RWPE2 (cell line): ENCODE measurements at places on chromosomes 2 and 18.

DNA sequence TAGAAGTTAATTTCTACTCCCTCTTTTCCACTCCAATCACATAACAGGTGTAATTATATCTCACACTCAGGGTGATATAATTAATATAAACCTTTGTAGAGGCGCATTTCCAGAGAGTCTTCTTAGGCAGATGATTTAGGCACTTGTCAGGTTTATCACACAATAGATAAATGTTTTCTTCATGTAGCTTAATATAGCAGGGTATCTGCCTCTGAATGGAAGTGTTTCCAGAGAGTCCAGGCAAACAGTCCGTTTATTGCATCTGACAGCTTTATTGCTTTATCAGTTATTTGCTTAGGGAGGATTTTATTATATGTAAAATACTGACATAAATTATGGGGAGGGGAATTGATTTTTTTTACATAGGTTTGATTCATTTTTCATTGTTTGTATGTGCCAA is 766.3 kb downstream of the SLC4A3 start:
- H3K27ac ChIP-seq = no peak overlapping the region
- H3K4me1 ChIP-seq = no peaks in the 10 kb centered on the region
- H3K27me3 ChIP-seq = no peaks in the 10 kb centered on the region
- H3K36me3 ChIP-seq = no peaks in the 10 kb centered on the region

DNA sequence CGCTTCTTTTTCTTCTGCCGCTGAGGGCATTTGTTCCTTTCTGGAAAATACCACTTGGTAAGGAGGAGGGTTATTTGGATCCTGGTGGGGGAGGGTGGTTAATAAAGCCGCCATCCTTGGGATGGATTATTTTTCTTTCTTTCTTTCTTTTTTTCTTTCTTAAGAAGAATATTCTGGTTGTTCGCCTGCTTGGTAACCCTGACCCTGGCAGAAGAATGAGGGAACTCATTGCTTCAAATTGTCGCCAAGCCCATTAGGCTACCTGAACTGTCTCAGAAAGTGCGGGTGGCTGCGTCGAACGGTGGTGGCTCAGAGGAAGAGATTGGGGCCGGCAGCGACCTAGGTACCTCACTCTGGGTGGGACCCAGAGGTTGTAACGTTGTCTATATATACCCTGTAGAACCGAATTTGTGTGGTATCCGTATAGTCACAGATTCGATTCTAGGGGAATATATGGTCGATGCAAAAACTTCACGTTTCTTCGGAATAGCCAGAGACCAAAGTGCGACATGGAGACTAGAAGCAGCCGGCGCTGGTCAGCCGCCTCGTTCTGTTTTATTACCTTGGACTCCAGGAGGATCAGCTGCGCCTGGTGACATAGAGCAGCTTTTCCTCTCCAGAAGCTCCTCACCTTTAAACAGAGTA is 1.3 kb upstream of the HOXD4 start:
- no peaks in the 10 kb centered on the region for H3K36me3 ChIP-seq
- H3K27me3 ChIP-seq = no peaks in the 10 kb centered on the region
- DNase-seq = no peak
- no peaks in the 10 kb centered on the region for H3K4me1 ChIP-seq
- no peak overlapping the region for H3K4me3 ChIP-seq
- H3K27ac ChIP-seq = no peak overlapping the region

DNA sequence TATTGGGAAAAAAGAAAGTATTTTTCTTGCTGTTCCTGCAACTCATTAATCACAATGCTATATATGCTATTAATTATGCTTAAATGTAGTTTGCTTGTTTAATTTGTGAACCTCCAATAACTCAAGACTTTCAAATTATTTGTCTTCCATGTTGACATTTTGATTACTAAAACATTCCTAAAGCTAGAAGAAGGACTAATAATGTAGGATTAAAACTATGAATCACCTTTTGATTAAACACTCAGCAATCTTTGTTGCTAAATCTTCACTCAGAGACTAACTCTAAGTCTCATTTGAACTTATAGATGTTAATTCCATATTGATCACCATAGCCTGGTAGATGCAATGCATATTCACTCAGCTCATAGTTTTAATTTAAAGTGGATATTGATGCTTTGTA is 524.6 kb upstream of the ZEB2 start:
- H3K27ac ChIP-seq = no peak overlapping the region
- no peak for DNase-seq
- H3K4me3 ChIP-seq = no peak overlapping the region
- no peaks in the 10 kb centered on the region for H3K36me3 ChIP-seq

DNA sequence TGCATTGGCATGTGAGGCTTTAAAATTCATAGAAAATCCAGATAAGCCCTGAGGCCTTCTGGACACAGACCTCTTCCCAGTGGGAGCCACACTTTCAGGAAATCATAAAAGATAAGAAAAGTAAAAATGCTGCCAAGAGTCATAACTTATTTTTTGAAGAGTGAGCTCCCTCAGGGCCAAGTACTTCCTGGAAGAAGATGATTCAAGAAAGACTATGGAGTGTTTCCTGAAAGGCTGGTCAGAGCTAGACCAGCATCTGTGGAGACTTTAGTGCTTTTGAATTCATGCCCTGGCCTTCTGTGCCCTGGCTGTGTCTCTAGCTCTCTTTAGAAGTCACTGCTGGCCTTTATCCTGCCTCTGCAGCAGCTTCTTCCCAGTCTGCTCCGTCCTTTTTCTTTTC is 6.4 kb upstream of the XDH start:
- H3K4me3 ChIP-seq = no peak overlapping the region
- H3K36me3 ChIP-seq = no peaks in the 10 kb centered on the region

- no peak overlapping the region for H3K4me3 ChIP-seq
- H3K27ac ChIP-seq = no peak overlapping the region
- no peaks in the 10 kb centered on the region for H3K4me1 ChIP-seq
- H3K36me3 ChIP-seq = no peaks in the 10 kb centered on the region
- no peak for DNase-seq
Observed at GRCh38 chr2:7057865-7058400, 140.7 kb downstream of the RNF144A start.

DNA sequence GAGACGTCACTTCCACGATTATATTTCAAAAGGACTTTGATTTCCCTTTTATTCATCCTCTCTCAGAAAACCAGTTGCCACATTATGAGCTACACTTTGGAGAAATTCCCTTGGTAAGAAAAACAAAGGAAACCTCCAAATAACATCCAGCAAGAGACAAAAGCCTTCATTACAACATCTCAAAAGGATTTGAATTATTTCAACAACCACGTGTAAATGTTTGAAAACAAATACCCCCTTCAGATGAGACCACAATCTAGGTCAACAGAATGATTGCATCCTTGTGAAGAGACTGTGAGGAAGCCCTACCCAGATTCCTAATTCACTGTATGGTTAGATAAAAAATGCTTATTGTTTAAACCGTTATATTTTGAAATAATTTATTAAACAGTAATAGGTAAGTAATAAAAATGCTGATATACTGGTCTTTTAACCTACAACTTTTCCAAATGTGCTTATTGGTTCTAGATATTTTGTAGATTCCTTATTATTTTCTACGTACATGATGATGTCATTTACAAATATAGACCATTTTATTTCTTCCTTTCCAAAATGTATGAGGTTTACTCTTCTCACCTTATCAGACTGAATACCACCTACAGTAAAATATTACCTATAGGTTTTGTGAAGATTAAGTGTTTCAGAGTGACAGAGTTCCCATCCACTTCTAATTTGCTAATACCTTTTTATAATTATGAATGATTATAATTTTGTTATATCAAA is 922.7 kb upstream of the CHAC2 start:
- no peak overlapping the region for H3K27ac ChIP-seq
- H3K27me3 ChIP-seq = no peaks in the 10 kb centered on the region
- no peak for DNase-seq
- no peak overlapping the region for H3K4me3 ChIP-seq
- no peaks in the 10 kb centered on the region for H3K4me1 ChIP-seq

DNA sequence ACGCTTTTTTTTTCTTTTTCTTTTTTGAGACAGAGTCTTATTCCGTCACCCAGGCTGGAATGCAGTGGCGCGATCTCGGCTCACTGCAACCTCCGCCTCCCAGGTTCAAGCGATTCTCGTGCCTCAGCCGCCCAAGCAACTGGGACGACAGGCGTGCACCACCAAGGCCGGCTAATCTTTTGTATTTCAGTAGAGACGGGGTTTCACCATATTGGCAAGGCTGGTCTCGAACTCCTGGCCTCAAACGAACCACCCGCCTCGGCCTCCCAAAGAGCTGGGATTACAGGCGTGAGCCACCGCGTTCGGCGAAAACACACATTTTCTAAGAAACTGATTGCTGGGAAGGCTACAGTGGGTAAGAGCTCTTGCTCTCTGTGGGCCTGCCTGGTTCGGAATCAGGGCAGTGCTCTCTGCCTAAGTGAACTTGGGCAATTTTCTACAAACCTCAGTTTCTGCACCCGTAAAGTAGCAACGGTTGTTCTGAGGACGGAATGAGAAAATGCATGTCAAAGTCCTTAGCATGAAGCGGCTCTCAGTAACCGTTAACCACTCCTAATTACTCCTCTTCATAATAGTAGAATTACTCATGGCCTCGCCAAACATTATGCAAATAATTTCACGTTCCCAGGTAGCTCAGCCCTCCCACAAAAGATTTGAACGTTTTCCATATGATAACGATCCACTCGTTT is 1.0 kb upstream of the PMAIP1 start:
- peak overlapping the region; percentile 80 for H3K27ac ChIP-seq
- peaks cover 25% of the 10 kb centered on the region for H3K36me3 ChIP-seq
- H3K4me1 ChIP-seq = peaks cover 32% of the 10 kb centered on the region
- DNase-seq = no peak

- no peak for DNase-seq
- H3K4me1 ChIP-seq = no peaks in the 10 kb centered on the region
- H3K4me3 ChIP-seq = no peak overlapping the region
- H3K27ac ChIP-seq = no peak overlapping the region
- H3K27me3 ChIP-seq = peaks cover 20% of the 10 kb centered on the region
Observed at GRCh38 chr2:136225950-136226835, 108.2 kb upstream of the CXCR4 start.

- H3K4me3 ChIP-seq = no peak overlapping the region
- H3K27ac ChIP-seq = no peak overlapping the region
- no peak for DNase-seq
- H3K27me3 ChIP-seq = no peaks in the 10 kb centered on the region
Observed at GRCh38 chr2:170454471-170455372, 260.4 kb upstream of the SP5 start.

DNA sequence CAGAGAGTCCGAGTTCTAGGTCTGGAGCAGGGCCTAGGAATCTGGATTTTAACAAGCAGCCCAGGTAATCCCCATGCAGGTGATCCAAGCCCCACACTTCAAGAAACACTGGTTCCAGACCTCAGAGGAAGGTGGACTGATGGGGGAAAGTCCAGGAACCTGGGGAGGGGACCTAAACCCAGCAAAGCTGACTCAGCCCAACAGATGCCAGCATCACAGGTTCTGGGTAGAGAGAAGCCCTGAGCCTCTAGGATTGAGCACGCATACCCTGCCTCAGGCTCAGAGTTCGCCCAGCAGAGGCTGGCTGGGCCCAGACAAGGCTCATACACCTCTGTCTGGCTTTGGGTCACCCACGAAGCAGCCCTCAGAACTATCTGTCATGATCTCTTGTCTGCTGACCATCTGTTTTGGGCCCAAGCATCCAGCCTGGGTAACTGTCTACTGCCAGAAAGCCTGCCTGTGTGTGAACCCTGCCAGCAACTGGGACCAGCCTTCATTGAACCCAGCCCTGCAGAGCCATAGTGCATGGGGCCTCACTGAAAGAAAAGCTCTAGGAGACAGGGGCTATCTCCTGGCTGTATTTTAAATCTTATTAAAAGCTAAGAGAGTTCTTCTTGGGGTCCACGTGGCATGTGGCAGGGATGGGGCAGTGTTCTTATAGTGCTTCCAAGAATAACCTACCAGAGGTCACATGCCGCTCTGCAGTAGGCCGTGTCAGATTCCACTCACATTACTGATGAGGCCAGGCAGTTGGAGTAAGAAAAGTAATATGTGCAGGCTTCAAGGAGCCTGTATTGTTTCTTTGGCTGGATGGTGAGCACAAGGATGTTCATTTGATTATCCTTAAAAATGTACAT is 7.4 kb downstream of the TMEM127 start:
- no peak overlapping the region for H3K27ac ChIP-seq
- H3K36me3 ChIP-seq = peaks cover 37% of the 10 kb centered on the region
- H3K27me3 ChIP-seq = no peaks in the 10 kb centered on the region
- H3K4me3 ChIP-seq = no peak overlapping the region
- H3K4me1 ChIP-seq = peaks cover 12% of the 10 kb centered on the region

- no peaks in the 10 kb centered on the region for H3K27me3 ChIP-seq
- H3K4me1 ChIP-seq = no peaks in the 10 kb centered on the region
- peaks cover 50% of the 10 kb centered on the region for H3K36me3 ChIP-seq
- no peak for DNase-seq
- H3K27ac ChIP-seq = no peak overlapping the region
Observed at GRCh38 chr18:76932026-76932819, 109.9 kb downstream of the ZNF236 start.

GRCh38 chr2:8229546-8229986 is 452.3 kb upstream of the ID2 start:
- no peak overlapping the region for H3K27ac ChIP-seq
- no peak overlapping the region for H3K4me3 ChIP-seq
- no peaks in the 10 kb centered on the region for H3K27me3 ChIP-seq
- no peaks in the 10 kb centered on the region for H3K36me3 ChIP-seq
- no peaks in the 10 kb centered on the region for H3K4me1 ChIP-seq

GRCh38 chr18:41618147-41618546 is 336.9 kb upstream of the PIK3C3 start:
- no peaks in the 10 kb centered on the region for H3K4me1 ChIP-seq
- no peaks in the 10 kb centered on the region for H3K27me3 ChIP-seq
- DNase-seq = no peak

GRCh38 chr2:200757399-200757798 is 54.3 kb upstream of the BZW1 start:
- H3K4me3 ChIP-seq = no peak overlapping the region
- peak overlapping the region; percentile 96 for H3K27ac ChIP-seq
- H3K4me1 ChIP-seq = peaks cover 49% of the 10 kb centered on the region
- H3K27me3 ChIP-seq = no peaks in the 10 kb centered on the region

GRCh38 chr2:227862227-227862740 is 9.1 kb upstream of the DAW1 start:
- DNase-seq = no peak
- no peaks in the 10 kb centered on the region for H3K27me3 ChIP-seq
- H3K4me3 ChIP-seq = no peak overlapping the region
- H3K4me1 ChIP-seq = peaks cover 25% of the 10 kb centered on the region

GRCh38 chr2:6993229-6993640 is 76.0 kb downstream of the RNF144A start:
- H3K4me3 ChIP-seq = no peak overlapping the region
- H3K36me3 ChIP-seq = no peaks in the 10 kb centered on the region
- no peaks in the 10 kb centered on the region for H3K4me1 ChIP-seq
- no peak for DNase-seq
- no peaks in the 10 kb centered on the region for H3K27me3 ChIP-seq
- H3K27ac ChIP-seq = no peak overlapping the region

DNA sequence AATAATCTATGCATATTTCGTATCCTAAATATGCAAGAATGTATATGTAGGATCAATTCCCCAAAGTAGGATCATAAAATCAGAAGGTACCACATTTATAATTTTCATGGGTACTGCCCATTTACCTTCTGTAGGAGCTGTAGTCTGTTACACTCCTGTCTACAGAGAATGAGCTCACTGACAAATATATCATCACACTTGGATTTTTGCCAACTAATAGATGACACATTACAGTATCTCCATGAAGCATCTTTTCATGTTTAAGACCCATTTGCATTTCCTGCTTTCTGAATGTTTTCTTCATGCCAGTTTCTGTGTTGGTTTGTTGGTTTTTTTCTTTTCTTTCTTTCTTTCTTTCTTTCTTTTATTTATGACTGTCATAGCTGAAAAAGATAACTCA is 70.9 kb upstream of the EML6 start:
- peaks cover 100% of the 10 kb centered on the region for H3K36me3 ChIP-seq
- H3K4me3 ChIP-seq = no peak overlapping the region
- H3K27me3 ChIP-seq = no peaks in the 10 kb centered on the region
- no peaks in the 10 kb centered on the region for H3K4me1 ChIP-seq
- DNase-seq = no peak
